ENCODE measurements at places on chromosomes 2 and 18. TPM values are rescaled to one million over a fixed set of nuclear protein-coding genes. Genes with fewer than 3 reads are reported as not detected.

TP53I3 gene
- total RNA-seq = 94.5 TPM

TMEM182 gene
- under 0.01 TPM for total RNA-seq

RANBP2 gene
- 77.6 TPM for total RNA-seq

LRP1B gene
- total RNA-seq = under 0.01 TPM

FIGN gene
- 1.1 TPM for total RNA-seq

ZNF513 gene
- 5.8 TPM for total RNA-seq

DSG4 gene
- not detected for total RNA-seq

ANKRD30B gene
- total RNA-seq = not detected

FSHR gene
- not detected for total RNA-seq

PIK3C3 gene
- total RNA-seq = 46.2 TPM

COL4A3 gene
- total RNA-seq = not detected

MROH2A gene
- not detected for total RNA-seq

PPP4R3B gene
- total RNA-seq = 57.8 TPM

TBR1 gene
- under 0.01 TPM for total RNA-seq

SRD5A2 gene
- total RNA-seq = not detected

SLC5A7 gene
- not detected for total RNA-seq

NDC80 gene
- total RNA-seq = 36.6 TPM

EML6 gene
- 1.4 TPM for total RNA-seq
